ENCODE measurements at places on chromosomes 6 and 20.
A peak's percentile ranks its signal among the peaks of the same experiment; 100 is the strongest.

- no peak for DNase-seq
Measured at GRCh38 chr6:125041740-125042459, 79.7 kb downstream of the RNF217 start.

DNA sequence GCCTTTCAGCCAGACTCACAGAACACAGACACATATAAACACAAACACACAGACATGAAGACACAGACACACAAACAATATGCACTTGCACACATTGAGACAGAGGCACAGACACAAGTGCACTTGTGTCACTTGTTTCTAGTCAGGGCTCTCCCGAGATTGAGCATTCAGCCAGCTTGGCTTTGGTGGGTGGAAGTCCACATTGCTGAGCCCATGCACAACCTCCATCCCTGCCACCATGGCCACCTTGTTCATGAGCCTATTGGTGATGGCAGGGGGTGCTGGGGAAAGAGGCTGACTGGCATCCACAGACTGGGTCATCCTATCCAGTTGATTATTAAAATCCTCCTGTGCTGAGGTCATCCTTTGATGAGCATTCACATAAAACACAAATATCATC, 11.5 kb upstream of the CST7 start:
- no peak for DNase-seq

- DNase-seq, result no peak
Measured at GRCh38 chr6:101909366-101909765, 515.9 kb downstream of the GRIK2 start.

DNA sequence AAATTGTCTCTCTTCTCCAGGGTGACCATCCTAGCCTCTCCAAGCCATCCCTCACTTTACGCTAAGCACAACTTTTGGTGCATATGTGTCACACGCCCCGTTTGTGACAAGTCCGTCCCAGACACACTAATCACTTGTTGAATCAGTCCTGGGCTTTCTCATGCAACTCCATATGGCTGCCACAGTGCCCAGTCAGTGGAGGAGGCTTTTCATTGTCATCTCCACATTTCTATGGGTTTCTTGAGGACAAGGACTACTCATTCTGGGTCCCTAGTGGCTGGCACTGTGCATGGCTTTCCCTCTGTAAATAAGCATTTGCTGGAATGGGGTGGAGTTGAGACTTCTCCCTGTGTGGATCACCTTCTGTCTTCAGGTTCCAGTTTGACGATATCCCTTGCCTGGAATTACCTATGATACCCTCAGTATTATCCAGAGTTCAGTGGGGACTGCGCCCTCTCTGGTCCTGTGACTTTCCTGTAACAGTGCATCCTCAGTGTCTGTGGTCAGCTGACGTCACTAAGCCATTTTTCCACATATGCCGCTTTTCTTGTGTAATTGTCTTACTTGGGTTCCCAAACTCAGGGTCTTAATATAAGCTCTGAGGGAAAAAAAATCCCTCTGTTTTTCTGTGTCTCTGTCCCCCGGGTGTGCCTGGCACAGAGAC, 59.8 kb upstream of the MYL9 start:
- DNase-seq, result no peak

- no peak for DNase-seq
Measured at GRCh38 chr20:13271977-13272975, 51.2 kb downstream of the ISM1 start.

DNA sequence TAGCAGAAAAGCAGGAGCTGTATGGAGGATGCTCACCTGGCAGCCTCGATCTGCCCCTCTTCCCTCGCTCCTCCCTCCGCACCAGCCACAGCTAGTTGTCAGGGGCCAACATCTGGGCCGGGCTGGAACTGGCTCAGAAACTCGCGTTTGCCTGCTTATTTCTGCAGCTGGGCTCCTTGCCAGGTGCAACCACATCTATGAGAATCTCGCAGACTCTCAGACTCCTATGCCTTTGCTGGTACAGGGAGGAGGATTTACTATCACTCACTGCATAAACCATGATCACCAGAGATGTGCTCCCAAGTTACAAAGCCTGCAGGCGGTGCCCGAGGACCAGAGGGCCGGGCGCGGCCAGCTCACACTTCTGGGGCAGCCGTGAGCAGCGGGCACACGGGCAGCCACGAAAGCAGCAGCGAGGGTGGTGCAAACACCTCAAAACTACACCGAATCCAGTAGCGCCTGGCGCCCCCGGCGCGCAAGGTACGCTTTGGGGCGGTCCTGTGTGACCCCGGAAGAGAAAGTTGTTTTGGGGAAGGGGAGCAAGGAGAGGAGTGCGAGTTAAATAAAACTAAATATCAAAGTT, 577 bp upstream of the LRRC1 start:
- DNase-seq, result peak; percentile 83

GRCh38 chr6:109002051-109002697, 92.5 kb downstream of the SESN1 start:
- DNase-seq, result no peak

GRCh38 chr20:21836346-21836745, 130.9 kb downstream of the PAX1 start:
- DNase-seq, result peak; percentile 34

DNA sequence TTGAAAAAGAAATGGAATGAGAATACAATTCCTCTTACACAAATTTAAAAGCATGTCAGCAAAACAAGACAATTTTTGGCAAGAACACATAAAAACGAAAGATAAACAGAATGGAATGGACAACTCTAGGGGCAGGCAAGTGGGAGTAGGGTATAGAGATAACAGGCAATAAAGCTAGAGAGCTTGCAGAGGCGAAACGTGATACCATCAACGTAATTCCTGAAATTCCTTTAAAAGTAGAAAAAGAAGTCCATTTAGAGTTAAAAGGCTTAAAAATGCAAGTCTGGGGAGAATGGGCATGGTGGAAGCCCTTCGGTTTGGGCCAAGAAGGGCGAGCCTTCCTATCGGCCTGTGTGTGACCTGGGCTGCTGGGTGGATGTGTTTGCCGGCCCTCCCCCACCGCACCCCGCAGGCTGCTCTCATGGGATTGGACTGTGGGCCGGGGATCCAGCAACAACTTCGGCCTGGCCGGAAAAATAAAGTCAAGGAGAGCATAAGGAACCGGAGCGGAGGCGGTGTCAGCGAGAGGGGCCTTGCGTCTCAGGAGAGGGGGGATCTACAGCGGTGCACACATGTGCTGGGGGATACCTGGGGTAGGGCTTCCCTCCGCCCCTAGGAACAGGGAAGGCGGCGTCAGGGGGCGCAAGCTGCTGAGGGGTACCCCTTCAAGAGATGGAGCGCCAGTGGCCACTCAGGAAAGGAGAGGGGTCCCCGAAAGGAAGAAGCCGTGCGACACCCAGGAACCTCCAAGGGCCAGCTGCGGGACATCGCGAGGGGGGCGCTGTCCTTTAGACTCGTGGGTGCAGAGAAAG, 4.1 kb downstream of the TMEM239 start:
- DNase-seq, result no peak

- DNase-seq, result peak; percentile 52
Measured at GRCh38 chr6:97186416-97186999, 96.5 kb downstream of the MMS22L start.

- no peak for DNase-seq
Measured at GRCh38 chr6:1697688-1698351, 88.1 kb downstream of the FOXC1 start.

GRCh38 chr20:32536851-32537656, 48.1 kb downstream of the NOL4L start:
- DNase-seq, result peak; percentile 91

GRCh38 chr20:1636621-1637020, 16.8 kb upstream of the SIRPB1 start:
- DNase-seq, result no peak

DNA sequence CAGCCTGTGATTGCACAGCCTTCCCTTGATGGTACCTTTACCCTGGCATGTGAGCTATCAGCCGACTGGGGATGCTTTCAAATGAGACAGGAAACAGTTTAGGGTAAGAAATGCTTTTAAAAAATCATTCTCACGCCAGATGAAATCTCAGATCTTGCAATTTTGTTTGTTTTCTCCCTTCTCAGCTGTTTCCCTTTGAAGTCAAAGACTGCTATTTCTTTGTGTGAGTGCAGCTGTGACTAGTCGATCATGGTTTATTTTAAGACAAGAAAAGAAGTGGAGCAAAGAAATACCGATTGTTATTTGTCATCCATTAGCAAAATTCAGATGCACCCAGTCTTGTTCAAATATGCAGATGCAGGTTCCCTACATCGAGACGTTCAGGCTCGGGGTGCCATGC, 489.7 kb downstream of the QKI start:
- DNase-seq, result no peak

DNA sequence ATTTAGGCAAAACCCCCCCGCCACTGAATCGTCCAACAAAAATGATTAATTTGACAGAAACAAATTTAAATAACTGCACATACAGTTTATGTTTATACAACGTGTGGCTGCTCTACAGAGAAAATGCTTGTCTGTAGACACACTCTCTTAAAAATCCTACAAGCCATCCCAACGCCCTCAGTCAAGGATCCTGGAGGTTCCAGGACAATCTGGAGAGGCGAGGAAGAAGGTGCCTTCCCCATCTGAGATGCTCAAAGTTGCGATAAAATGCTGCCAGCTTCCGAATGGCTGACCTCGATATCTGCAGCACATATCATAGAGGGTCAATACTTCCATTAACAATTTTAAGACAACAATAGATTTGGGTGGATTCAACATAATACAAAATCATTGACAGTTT, 25.3 kb downstream of the ZNF217 start:
- DNase-seq, result no peak

GRCh38 chr6:2706558-2706957, 44.2 kb downstream of the MYLK4 start:
- no peak for DNase-seq

GRCh38 chr6:3755637-3756545, 4.4 kb upstream of the PXDC1 start:
- peak; percentile 41 for DNase-seq

GRCh38 chr6:53924277-53924676, 129.5 kb downstream of the LRRC1 start:
- no peak for DNase-seq

DNA sequence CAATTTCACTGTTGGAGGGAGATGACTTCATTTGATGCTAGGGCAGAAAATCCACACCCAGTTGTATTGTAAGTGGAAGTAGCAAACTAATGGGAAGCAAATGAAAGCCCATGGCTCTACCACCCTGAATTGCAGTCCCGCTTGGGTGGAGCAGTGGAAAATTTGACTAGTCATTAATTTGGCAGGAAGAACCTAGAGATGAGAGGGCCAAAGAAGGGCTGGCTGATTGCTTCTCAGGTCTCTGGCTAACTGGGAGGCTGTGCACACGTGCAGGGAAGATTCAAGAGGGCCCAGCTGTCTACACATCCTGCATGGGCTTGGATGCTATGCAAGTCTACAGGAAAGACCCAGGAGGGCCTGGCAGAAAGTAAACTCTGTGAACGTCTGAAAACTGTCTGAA, 466.2 kb downstream of the TFAP2A start:
- no peak for DNase-seq

DNA sequence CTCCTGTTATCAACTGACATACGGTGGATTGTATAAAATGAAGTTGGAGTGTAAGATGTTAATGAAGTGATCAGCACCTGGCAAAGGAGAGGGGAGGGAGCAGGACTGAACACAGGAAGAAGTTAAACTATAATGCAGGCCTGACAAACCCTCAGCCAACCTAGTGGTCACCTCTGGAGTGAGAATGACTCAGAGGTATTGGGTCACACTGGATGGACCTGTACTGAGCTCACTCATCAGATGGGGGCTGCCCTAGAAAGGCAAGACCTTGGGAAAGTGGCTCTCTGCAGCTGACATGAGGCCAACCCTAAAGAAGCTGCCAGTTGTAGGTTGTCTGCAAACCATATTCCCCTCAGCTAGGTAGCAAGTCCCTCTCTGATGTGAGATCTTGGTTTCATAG, 193.3 kb upstream of the HTR1E start:
- no peak for DNase-seq

GRCh38 chr6:28489366-28490204, 26.0 kb downstream of the GPX6 start:
- no peak for DNase-seq

GRCh38 chr6:44035621-44036020, 91.6 kb downstream of the MRPL14 start:
- no peak for DNase-seq

DNA sequence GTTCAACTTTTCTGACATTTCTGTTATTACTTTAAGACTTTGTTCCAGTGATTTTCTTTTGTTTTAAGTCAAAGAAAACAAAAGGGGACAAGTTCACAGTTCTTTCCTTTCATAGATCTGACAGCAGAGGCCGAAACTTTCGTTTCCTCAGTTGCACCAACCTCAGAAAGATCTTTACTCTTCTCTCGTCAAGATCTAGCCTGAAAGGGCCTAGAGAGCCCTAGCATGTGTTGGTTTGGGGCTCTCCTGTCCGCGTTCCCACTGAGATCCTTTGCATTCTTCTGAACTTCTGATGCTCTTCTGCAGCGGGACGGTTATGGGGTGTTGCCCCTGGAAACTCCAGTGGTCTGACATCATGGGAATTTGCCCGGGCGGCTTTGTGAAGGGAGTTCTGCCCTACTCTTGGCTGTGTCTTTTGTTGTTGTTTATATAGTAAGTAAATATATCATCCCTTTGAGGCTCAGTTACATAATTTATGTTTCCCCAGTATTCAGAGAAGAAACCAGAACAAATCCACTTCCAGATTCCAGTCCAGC, 129.1 kb downstream of the SASH1 start:
- no peak for DNase-seq

DNA sequence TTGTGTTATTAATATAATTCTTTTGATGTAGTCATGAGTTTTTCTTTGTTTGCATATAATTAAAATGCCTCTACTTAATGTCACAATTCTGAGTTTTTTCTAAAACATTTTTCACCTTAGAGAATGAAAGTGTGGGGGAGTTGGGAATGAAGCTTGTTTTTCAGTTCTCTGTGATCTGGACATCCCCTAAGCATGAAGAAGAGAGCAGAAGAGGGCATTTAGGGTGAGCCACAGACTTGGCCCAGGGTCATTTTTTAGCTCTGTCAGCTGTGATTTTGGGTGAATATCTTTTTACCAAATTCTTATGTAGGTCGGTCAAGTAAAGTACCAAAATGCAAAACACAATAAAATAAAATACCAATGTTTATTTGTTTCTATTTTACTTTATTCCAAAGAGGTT, 3.9 kb downstream of the OTOR start:
- no peak for DNase-seq

- DNase-seq, result no peak
Measured at GRCh38 chr20:20277894-20278335, 90.0 kb upstream of the INSM1 start.

- DNase-seq, result no peak
Measured at GRCh38 chr6:15817100-15817499, 154.3 kb upstream of the DTNBP1 start.

- DNase-seq, result no peak
Measured at GRCh38 chr6:89596056-89596455, 42.5 kb downstream of the LYRM2 start.

GRCh38 chr20:5844063-5844681, 94.0 kb downstream of the SHLD1 start:
- no peak for DNase-seq
